Tibial nerve (tissue), 4 donors: ENCODE measurements at places on chromosomes 2 and 18. TPM values are rescaled to one million over a fixed set of nuclear protein-coding genes. Genes with fewer than 3 reads are reported as not detected.
A peak's percentile ranks its signal among the peaks of the same experiment; 100 is the strongest.

DNA sequence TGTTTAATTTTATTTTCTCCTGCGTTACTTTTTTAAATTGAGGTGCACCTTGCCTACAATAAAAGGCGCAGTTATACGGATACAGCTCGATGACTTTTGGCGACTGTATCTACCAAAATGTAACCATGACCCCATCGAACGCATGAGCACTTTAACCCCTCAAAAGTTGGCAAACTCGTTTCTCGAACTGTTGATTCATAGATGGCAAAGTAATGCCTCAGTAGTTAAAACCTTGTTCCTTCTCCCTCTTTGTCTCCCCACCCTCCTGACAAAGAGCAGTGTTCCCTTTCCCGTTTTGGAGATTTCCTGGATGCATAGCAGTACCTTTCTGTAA, 577 bp downstream of the MOGAT1 start:
- H3K4me1 ChIP-seq, result no peaks in the 10 kb centered on the region
- H3K4me3 ChIP-seq, result peak overlapping the region; percentile 45
- peaks cover 24% of the 10 kb centered on the region for H3K27me3 ChIP-seq
- no peak overlapping the region for H3K27ac ChIP-seq
- no peak for DNase-seq
- no peaks in the 10 kb centered on the region for H3K36me3 ChIP-seq

Gene SCN2A
- total RNA-seq, result 2.1 TPM

Gene DCC
- total RNA-seq, result 1.2 TPM

- no peaks in the 10 kb centered on the region for H3K36me3 ChIP-seq
- H3K4me3 ChIP-seq, result peak overlapping the region; percentile 88
- H3K4me1 ChIP-seq, result no peaks in the 10 kb centered on the region
- H3K27me3 ChIP-seq, result peaks cover 3% of the 10 kb centered on the region
- H3K27ac ChIP-seq, result peak overlapping the region; percentile 46
- no peak for DNase-seq
Measured at GRCh38 chr2:178194600-178195389, 483 bp downstream of the OSBPL6 start.

- H3K27me3 ChIP-seq, result no peaks in the 10 kb centered on the region
- no peak overlapping the region for H3K27ac ChIP-seq
- no peaks in the 10 kb centered on the region for H3K36me3 ChIP-seq
Measured at GRCh38 chr2:101341901-101342624, 33.6 kb upstream of the RNF149 start.

- H3K27me3 ChIP-seq, result no peaks in the 10 kb centered on the region
- no peaks in the 10 kb centered on the region for H3K4me1 ChIP-seq
- H3K36me3 ChIP-seq, result no peaks in the 10 kb centered on the region
- no peak overlapping the region for H3K4me3 ChIP-seq
- DNase-seq, result no peak
Measured at GRCh38 chr18:35888329-35888728, 84.2 kb upstream of the RMP24 start.

DNA sequence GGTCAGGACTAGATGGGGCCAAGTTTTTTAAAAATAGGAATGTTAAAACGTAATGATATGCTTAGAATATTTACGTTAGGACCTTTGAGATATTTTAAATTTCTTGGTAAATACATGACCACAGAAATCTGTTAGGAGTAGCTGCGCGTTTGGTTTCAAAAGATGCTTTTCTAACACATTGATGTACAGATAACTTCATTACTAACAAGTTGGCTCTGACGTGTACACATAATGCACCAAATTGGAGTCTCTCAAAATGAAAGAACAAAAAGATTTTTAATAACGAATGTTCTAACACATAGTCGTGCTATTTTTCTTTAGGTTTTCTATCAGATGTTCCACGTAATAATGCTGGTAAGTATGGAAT, 608 bp downstream of the PHOSPHO2 start:
- no peaks in the 10 kb centered on the region for H3K4me1 ChIP-seq
- H3K4me3 ChIP-seq, result peak overlapping the region; percentile 94
- H3K36me3 ChIP-seq, result no peaks in the 10 kb centered on the region

DNA sequence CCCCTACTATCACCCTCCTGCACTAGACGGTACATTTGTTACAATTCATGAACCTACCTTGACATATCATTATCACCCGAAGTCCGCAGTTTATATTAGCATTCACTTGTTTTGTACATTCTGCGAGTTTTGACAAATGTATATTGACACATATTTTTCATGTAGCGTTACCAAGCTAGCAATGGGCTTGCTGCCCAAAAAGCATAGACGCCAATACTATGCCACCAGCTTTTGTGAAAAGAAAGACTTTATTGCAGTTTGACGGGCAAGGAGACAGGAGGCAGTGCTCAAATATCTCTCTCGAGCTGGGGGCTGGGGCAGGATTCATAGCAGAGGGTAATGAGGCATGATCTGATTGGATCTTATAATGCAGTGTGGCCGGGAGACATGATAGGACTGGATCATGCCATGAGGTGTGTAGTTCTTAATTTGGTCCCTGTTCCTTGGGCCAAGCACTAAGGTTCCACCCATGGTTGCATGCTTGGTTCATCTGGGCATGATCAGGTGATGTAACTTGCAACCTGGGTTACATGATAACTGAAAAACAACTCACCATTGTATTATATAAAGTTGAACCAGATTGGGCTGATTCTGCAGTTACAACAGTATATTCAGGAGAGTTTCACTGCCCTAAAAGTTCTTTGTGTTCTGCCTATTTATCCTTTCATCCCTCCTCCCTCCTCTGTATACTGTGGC, 162.3 kb downstream of the RTN4 start:
- H3K27ac ChIP-seq, result no peak overlapping the region
- H3K36me3 ChIP-seq, result no peaks in the 10 kb centered on the region
- no peak overlapping the region for H3K4me3 ChIP-seq

GRCh38 chr18:63161032-63161760, 158.4 kb downstream of the BCL2 start:
- DNase-seq, result no peak
- H3K27me3 ChIP-seq, result no peaks in the 10 kb centered on the region

DNA sequence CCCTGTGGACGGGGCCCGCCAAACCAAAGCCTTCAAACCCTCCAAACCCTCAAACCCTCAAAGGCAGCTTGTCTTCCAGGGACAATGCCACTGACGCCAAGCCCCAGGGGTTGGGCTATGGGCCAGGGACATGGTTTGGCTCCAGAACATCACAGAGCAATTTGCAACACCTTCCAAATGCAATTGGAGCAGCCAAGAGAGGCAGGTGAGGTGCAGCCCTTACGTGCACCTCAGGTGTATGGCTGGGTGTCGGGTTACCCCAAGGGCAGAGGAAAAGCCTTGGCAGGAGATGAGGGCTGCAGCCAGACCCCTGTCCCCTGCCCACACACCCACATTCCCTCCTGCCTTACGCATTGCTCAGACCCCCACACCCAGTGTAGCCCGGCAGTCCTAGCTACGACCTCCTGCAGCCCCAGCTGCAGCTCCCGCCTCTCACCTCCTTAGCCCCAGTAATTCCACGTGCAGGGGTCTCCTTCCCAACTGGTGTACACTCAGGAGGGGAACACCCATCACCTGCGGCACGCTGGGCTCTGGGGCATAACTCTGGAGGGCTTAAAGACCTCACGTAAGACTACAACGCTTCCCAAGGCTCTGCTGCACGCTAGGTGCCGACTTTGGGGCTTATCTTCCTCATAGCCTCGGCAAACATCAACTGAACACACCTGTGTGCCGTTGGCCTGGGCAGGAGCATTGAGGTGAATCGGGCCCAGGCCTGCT, 88.7 kb downstream of the TFCP2L1 start:
- H3K4me3 ChIP-seq, result no peak overlapping the region
- no peak overlapping the region for H3K27ac ChIP-seq
- no peak for DNase-seq

DNA sequence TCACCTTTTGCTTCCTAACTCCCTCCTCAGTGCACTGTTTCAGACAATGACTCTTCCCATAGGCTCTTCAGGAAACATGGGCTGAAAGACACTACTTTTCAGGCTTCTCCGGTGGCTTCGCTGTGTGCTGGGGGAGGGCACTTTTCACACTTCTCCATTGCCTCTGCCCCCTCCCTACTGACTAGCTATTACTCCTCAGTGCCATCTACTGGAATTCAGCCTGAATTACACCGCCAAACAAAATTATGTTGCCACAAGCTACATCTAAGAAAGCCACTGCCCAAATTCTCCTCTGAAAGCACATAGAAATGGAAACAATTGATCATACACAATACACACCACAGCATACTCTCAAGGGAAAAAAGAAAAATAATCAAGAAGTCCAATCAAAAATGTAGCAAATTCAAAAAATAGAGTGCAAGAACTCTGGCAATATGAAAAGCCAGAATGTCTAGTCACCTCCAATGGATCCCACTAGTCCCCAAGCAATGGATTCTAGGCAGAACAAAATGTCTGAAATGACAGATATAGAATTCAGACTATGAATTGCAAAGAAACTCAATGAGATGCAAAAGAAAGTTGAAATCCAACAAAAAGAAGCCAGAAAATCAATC, 1139.4 kb upstream of the GYPC start:
- H3K4me1 ChIP-seq, result no peaks in the 10 kb centered on the region
- no peaks in the 10 kb centered on the region for H3K27me3 ChIP-seq
- DNase-seq, result no peak
- H3K36me3 ChIP-seq, result no peaks in the 10 kb centered on the region

Gene TYMS
- 0.84 TPM for total RNA-seq

GRCh38 chr2:181454686-181455450, 2.3 kb upstream of the ITGA4 start:
- H3K4me1 ChIP-seq, result no peaks in the 10 kb centered on the region
- no peaks in the 10 kb centered on the region for H3K36me3 ChIP-seq
- H3K27me3 ChIP-seq, result peaks cover 15% of the 10 kb centered on the region
- no peak overlapping the region for H3K27ac ChIP-seq

DNA sequence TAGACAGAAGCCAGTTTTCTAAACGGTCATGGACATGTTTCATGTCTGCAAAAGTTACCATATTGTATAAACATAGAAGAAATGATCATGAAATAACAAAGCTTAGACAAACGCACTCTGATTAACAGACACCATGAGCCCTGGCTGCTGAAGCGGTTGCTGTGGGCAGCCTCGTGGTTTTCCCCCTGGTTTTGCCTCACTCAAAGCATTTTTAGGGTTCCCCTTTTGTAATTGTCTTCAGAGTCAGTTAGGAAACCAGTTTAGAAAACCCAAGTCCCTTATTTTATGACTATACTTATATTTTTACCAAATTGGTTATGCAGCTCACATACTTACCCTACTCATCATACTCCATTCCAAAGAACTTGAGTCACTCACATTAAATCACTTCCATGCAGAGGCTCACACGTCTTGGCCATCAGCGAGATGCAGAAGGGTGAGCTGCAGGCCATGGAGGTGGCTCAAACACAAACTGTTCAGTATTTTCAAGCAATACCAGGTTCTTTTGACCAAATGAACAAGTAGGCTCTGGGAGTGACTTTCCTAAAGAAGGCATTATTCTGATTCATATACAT, 105.6 kb upstream of the SALL3 start:
- no peaks in the 10 kb centered on the region for H3K36me3 ChIP-seq
- no peak overlapping the region for H3K4me3 ChIP-seq
- H3K27ac ChIP-seq, result no peak overlapping the region
- peaks cover 11% of the 10 kb centered on the region for H3K4me1 ChIP-seq

Gene ACKR3
- total RNA-seq, result 57.6 TPM

GRCh38 chr18:24683925-24684324, 223.5 kb downstream of the HRH4 start:
- H3K4me3 ChIP-seq, result no peak overlapping the region
- no peak for DNase-seq
- no peaks in the 10 kb centered on the region for H3K36me3 ChIP-seq

DNA sequence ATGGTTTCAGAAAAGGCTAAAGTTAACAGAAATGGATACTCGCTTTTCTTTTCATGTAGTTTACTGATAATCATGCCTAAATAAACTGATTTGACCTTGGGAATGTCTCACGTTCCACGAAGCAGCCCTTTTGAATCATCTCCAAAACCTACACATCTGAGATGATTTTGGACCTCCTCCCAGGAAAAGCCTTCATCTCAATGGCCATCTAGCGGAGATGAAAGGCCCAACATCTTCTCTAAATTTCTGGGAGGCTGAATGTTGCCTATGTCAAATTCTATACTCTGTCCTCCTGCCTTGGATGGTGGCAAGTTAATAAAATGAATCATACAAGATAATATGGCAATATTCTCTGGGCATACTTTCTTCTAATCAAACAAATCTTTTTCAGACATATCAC, 448.5 kb downstream of the ZEB2 start:
- no peak overlapping the region for H3K4me3 ChIP-seq
- no peaks in the 10 kb centered on the region for H3K36me3 ChIP-seq
- DNase-seq, result no peak

GRCh38 chr2:229810786-229811185, 96.4 kb upstream of the DNER start:
- H3K27me3 ChIP-seq, result no peaks in the 10 kb centered on the region
- no peak for DNase-seq
- no peak overlapping the region for H3K4me3 ChIP-seq
- H3K27ac ChIP-seq, result no peak overlapping the region
- H3K4me1 ChIP-seq, result no peaks in the 10 kb centered on the region

- H3K4me1 ChIP-seq, result no peaks in the 10 kb centered on the region
- no peak overlapping the region for H3K27ac ChIP-seq
- DNase-seq, result peak; percentile 34
- no peaks in the 10 kb centered on the region for H3K36me3 ChIP-seq
- no peaks in the 10 kb centered on the region for H3K27me3 ChIP-seq
Measured at GRCh38 chr2:215773728-215774127, 239.6 kb downstream of the MREG start.

GRCh38 chr18:47118981-47119380, 31.3 kb downstream of the HDHD2 start:
- no peak for DNase-seq
- H3K4me3 ChIP-seq, result no peak overlapping the region
- no peaks in the 10 kb centered on the region for H3K27me3 ChIP-seq
- no peak overlapping the region for H3K27ac ChIP-seq

DNA sequence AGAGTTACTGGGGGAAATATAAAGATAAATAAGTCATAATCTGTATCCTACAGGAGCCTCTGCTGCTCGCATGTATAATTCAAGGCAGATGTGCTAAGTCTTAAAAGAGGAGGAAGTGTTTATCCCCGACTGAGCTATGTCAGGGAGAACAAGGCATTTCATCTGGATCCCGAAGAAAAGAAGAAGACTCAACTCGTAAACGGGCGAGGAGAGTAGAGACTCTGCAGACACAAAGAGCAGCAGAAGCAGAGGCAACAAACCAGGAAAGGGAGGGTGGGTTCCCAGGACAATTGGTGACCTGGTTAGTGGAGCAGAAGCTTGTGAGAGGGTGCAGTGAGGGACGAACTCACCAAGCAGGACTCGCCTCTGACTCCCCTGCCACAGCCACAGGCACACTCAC, 368.6 kb downstream of the EIPR1 start:
- no peaks in the 10 kb centered on the region for H3K4me1 ChIP-seq
- H3K27ac ChIP-seq, result no peak overlapping the region
- DNase-seq, result no peak
- H3K36me3 ChIP-seq, result no peaks in the 10 kb centered on the region

Gene DHRS9
- 0.59 TPM for total RNA-seq

Gene BOK
- 81.6 TPM for total RNA-seq
